ENCODE measurements at places on chromosomes 13 and 19.

DNA sequence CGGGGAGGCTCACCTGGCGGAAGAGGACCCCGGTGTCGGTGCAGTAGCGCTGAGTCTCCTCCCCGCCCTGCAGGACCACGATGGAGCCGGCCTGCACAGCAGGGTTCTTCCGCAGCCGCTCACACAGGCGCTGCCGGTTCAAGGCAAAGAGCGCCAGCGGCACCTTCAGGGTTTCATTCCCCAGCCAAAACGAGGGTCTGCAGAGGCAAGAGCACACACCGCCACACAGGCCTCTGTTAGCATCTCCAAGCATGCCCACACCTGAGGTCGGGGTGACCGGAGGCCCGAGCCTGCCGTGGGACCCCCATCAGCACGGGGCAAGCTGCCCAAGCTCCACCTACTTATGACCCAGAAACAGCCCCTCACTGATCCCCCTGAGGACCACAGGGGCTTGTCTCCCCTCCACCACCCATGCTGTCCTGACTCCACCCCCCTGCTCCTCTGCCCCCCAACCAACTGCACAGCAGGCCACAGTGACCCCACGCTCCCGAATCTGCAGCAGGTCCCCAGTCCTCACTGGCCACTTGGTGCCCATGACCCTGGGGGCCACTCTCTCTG lies 8.9 kb downstream of the PEPD start:
- DNase-seq = no peak

GRCh38 chr19:1699998-1700732 lies 47.8 kb upstream of the TCF3 start:
- DNase-seq = no peak

DNA sequence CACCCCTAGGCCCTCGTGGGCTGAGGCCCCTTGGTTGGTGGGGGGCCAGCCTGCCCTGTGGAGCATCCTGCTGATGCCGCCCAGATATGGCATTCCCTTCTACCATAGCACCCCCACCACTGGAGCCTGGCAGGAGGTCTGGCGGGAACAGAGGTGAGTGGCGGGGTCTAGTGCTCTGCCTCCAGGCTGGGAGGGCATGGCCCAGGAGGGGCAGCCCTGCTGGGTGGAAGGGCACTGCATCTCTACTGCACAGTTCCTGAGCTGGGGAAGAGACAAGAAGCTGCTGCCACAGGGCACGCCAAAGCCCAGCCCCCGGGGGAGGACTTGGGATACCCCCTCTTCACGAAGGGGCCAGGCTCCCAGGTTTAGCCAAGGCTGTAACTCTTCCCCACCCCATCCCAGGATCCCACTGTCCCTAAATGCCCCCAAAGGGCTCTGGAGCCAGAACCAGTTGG lies 2.4 kb upstream of the KMT2B start:
- DNase-seq = no peak

DNA sequence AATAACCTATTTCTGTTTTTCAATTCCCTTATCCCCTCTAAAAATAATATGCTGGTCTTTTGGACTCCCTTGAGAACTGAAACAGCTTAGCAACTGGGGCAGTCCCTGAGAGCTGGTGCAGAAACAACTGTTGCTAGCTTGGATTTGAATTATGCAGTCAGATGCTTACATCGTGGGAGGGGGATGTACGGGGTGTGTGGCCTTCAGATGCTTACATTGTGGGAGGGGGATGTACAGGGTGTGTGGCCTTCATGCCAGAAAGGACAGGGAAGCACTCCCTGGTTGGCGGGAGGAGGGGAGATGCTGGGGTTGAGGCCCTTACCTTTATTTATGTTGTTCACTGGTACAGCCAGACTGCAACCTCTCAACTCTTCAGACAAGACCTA lies 25.6 kb downstream of the LRCH1 start:
- DNase-seq = no peak

- no peak for DNase-seq
These were observed 664.2 kb upstream of the SLC10A2 start for GRCh38 chr13:103730407-103730806.

- DNase-seq = no peak
These were observed 496.8 kb upstream of the PCDH9 start for GRCh38 chr13:67726979-67727378.

DNA sequence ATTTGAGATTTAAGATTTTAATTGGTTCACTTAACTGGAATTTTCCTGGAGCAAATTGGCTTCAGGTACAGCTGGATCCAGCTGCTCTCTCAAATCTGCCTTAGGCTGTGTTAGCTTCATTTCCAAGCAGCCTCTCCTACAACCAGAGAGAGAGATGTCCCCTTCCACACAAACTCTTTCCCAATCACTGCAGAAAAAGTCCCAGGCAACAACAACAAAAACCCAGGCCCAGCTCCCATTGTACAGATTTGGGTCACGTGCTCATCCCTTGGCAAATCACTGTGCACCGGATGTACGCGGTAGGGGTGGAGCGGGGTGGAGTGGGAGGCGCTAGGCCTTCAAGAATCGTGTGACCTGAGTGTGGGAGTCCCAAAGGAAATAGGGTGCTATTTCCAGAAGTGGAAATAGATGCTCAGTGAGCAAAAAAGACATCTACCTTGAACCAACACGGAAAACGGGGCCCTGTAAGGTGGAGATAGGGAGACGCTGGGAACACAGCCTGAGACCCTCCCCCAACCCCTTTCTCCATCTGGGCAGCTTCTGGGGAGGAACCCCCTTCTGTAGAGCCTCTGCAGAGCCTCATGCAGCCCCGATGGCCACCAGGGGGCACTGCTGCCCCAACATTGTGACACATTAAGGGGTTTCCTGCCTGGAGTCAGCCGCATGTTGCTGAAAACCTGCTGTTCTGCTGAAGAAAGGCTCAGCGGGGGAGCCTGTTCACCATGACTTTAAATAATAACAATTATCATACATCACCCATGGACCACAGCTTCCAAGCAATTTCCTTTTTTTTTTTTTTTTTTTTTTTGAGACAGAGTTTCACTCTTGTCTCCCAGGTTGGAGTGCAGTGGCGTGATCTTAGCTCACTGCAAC lies 25.4 kb downstream of the HPN start:
- DNase-seq = peak; percentile 92

DNA sequence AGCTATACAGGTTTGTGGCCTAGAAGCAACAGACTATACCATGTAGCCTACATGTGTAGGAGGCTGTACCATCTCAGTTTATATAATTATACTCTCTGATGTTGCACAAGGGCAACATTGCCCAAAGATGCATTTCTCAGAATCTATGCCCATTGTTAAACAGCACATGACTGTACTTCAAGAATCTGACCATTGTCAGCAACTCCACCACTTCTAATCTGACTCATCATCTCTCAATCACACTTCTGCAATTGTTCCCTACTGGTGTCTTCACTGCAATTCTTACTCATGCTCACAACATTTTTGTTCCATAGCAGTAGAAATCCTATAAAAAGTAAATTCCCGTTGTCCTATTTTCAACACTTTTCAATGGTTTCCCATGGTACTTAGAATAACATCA lies 63.9 kb upstream of the ATXN8OS start:
- no peak for DNase-seq

DNA sequence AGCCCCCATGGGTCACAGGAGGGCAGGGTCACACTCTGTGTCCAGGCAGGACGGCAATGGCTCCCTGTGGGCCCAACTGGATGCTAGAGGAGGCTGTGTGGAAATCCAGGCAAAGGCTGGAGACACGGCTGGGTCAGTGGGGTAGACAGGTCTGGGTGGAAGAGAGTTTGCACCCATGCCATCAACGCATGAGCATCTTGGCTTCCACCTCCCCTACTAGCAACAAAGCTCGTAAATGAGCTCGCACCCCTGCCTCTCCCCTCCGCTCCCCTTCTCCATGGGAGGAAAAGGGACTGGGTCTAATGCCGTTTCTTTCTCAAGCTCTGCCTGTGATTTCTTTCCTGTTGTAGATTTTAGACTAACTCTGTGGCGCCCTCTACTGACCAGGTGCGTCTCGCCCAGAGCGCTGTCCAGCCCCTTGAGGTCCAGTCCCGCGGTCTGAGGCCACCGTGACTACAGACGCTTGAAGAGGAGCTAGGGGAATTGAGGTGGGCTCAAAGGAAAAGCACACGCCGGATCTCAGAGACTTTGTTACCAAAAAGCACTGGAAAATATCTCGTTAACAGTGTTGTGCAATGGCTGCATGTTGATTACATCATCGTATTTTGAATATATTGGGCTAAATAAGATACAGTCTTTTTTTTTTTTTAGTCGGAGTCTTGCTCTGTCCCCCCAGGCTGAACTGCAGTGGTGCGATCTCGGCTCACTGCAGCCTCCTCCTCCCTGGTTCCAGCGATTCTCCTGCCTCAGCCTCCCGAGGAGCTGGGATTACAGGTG lies 50.7 kb upstream of the USP29 start:
- DNase-seq = no peak
